CD4-positive, alpha-beta T cell treated with Interleukin-6 at 100 ng/mL for 8 hours (primary cell): ENCODE measurements at places on chromosomes 2 and 18.

DNA sequence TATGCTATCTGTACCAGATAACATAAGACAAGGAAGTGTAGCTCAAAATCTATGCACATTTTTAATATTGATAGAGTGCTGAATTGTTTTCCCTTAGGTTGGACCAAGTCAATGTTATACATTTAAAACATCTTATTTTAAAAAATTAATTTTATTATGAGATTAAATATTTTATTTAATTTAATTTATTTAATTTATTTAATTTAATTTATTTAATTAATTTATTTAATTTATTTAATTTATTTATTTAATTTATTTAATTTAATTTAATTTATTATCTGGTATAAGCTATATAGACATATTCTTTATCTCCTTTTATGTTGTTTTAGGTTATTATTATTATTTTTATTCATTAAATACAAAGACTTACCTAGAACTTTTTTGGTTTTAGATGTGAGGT lies 551.7 kb upstream of the LRRTM1 start:
- no peak for DNase-seq

GRCh38 chr18:51988277-51988676 lies 351.7 kb upstream of the DCC start:
- DNase-seq = no peak

DNA sequence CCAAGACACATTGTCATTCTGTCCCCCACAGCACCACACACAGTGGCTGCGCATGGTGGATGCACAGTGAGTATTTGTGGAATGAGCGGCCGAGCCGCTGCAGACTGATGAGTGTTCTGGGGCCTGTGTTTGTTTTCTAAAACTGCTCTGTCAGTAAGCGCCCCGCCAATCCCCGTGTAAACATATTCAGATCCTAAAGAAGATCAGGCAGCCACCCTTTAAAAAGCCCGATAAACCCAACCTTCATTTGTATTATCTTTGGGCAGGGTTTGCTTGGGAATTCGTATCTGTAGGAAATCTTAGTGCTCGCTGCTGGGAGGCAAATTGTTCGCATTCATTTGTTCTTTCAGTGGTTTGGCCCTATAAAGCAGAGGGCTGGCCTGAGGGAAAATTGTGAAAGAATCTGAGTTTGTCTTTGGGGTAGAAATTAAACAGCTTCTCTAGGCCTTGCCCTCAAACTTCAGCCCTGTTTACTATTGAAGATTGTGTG lies 68.6 kb downstream of the TGOLN2 start:
- DNase-seq = no peak

GRCh38 chr2:39059366-39059952 lies 61.4 kb downstream of the SOS1 start:
- DNase-seq = peak; percentile 56

DNA sequence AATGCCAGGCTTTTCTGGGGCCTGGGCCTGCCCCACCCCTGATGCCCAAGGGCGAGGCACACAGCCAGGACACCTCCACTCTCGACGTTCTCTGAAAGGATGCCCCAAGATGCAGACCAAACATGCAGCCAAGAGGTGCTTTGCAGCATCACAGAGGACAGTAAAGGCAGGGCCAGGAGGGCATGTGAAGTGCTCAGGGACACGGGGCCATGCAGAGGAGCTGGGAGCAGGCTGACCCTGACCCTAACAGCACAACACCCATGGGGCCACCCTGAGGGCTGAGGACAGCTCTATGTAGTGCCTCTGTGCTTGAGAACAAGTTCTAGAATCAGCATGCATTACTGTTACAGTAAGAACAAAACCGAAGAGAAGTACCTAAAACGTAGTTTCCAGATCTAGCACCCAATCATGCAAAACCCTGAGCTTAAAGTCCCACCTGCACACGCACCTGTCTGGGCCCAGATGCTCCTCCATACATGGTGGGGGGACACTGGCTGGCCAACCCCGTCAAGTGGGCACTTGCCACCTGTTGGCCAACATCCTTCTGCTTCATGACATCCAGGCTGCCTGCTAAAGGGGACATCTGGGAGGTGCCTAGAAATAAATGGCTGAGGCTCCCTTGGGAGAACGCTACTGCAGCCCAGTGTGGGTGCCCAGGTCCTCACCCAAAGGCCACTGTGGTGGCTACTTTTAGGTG lies 15.4 kb downstream of the HS6ST1 start:
- no peak for DNase-seq

DNA sequence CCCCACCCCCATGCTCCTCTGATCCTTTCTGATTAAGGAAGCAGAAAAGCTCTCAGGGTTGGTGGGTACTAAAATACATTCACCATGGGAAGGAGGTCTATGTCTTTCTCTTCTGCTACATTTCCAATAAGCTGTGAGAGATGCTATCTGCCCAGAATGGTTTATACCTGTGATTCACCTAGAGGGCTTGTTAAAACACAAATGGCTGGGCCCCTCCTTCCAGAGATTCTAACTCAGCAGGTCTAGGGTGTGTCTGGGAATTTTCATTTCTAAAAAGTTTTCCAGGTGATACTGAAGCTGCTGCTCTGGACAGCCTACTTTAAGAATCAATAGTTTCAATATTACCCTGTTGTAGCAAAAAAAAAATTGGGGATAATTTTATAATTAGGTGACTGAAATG lies 772.2 kb upstream of the ZEB2 start:
- DNase-seq = no peak

GRCh38 chr18:55524353-55525073 lies 63.5 kb downstream of the TCF4 start:
- DNase-seq = no peak

DNA sequence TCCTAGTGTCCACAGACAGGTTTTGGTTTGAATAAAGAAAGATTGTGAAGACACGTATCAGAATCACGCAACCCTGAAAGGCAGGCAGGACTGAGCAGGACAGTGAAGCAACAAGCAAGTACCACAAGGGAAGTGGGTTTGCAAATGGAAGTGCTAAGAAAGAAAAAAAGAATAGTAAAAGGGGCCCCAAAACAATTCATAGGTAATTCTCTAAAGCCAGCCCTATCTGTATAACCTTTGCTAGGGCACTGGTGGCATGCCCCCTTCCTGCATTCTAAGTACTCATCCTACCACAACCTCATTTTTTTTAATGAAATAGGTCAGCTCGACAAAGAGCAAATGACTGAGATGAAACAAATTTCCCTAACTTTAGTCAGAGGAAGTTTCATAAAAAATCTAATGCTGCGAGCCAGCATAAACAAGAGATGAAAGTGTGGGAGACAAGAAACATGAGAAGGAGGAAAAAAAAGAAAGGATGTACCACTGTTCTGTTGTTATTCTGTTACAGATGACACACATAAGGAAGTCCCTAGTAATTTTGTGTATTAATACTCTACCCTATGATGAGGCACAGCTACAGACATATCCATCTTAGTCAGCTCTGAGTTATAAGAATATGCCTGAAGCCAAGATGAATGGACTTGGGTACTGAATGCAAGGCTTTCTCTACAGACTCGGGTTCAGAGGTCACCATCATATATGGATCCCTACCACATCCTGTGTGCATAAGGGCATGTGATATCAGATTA lies 32.2 kb downstream of the IKZF2 start:
- DNase-seq = peak; percentile 12

DNA sequence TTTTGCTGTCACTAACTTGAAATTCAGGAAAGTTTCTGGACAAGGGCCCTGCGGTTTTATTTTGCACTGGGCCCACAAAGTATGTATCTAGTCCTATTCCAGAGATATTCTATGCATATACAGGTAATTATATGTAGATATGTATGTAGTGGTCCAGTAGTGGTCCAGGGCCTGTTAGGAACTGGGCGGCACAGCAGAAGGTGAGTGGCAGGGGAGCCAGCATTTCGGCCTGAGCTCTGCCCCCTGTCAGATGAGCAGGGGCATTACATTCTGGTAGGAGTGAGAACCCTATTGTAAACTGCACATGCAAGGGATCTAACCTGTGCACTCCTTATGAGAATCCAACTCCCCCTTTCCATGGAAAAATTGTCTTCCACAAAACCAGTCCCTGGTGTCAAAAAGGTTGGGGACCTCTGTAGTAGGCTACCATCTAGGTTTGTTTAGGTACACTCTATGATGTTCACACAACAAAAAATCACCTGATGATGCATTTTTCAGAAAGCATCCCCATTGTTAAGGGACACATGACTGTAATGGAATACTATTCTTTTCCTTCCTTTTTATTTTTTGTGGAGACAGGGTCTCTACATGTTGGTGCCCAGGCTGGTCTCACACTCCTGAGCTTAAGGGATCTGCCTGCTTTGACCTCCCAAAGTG lies 2.8 kb upstream of the PPP4R3B start:
- DNase-seq = no peak

DNA sequence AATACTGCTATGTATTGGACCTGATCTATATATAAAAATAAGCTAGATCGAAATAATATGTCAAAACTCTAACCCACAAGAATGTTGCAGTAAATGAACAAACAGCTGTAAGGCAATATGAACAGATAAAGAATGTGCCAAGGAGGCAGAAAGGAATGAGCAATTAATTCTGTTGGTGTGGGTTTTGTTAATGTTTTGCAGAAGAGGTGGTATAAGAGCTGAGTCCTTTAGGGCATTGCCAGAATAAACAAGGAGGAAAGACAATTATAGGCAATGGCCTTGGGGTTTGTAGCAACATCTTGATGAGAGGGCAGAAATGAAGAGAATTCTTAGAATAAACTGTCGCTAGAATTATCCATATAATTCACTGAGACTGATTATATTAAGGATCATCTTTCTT lies 240.9 kb upstream of the GULP1 start:
- no peak for DNase-seq

GRCh38 chr18:77268456-77268855 lies 18.8 kb downstream of the GALR1 start:
- no peak for DNase-seq

DNA sequence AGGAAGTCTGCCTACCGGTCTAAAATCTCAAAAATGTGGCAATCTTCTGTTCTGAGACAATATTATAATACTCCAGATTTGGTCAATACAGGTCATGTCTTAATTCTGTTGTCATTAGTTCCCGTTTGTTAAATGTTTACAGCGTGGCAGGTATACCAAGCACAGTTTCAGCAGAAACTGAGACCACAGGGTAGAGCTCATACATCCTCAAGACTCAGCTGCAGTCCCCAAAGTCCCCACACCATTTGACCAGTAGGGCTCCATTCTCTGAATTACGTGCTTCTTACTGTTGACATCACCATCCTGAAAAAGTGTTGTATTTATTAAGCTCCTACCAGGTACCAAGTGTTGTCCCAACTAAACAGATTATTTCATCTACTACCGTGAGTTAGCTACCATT lies 157.1 kb downstream of the MC4R start:
- DNase-seq = no peak

- DNase-seq = no peak
These were observed 259.1 kb downstream of the GALNT13 start for GRCh38 chr2:154130821-154131220.

DNA sequence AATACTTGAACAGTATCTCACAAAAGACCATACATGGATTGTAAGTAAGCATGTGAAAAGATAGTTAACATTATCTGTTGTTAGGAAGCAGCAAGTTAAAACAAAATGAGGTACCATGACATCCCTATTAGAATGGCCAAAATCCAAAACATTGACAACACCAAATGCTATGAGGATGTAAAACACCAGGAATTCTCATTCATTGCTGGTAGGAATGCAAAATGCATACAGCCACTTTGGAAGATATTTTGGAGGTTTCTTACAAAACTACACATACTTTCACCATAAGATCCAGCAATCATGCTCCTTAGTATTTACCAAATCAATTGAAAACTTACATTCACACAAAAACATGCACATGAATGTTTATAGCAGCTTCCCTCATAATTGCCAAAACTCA lies 30.9 kb upstream of the ICOS start:
- no peak for DNase-seq

DNA sequence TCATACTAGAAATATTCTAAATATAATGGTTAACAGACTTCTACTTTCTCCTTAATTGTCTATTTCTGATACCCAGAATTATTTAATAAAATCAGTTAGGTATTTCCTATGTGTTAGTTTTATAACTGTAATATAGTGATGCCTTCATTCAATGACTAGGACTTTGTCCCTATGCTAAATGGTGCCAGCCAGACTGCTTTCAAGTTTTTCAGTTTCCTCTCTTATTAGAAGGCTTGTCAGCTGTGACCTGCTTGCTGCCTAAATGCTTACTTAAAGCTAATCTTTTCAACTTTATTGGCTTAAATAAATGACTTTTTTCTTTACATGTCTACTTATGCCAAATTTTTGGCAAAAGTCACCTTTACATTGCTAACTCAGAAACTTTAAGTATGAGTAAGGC lies 30.7 kb downstream of the BAZ2B start:
- DNase-seq = no peak

DNA sequence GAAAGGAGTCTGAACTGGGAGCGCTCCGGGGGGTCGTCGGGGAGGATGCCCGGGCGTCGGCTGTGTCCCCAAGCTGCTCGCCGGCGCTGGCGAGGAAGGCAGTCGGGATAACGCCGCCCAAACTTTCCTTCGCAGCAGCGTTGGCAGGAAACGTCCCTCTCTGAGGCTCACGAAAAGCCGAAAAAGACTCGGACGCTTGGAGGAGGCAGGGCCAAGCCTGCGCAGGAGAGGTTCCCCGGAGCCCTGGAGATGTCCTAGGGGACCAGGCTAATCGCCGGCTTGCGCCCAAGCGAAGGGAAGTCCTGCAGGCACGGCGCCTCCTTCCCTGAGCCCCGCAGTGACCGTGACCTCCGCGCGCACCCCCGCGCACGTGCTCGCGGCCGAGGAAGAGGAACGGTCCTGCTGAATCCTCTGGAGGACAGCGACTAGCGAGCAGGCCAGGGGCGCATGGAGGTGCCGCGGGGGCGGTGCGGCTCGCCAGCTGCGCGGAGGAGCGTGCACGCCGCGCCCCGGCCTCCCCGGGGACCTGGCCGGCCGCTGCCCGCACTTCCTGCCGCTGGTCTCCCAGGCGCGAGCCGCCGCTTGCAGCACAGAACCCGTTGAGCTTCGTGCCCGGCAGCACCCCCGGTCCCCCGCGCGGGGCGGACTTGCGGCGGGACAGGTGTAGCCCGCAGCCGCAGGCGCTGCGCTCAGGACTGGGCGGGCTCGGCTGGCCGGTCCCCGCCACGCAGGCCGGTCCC lies at the start of gene SH3RF3:
SH3RF3 (plus strand) TSS at position 590 of the 740 bp plus-strand sequence.
- DNase-seq = no peak

DNA sequence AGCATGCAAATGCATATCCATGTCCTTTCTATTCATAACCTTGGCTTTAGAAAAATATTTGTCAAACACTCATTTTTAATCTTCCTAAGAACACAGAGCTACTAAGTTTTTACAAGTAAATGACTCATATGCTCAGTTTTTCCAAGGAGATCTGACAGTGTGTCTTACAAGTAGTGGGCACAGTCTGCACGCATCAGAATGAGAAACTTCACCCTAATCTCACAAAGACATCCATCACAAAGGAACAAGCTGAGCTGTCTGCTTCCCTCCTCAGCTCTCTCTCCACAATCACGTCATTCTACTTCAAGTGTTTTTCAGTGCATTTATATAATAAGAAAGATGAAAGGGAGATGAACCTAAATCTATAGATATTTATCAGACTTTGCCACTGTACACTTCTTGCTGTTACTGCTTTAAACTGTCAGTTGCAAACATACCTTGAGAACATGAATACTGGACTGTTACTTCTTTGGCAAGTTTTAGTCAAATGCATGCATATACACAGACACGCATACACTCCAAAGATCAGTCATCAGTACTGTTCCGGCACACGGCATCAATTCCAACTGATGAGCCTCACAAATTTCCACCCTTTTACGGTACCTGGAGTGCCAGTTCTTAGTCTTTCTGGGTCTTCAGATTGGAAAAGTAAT lies 75.7 kb downstream of the RBMS1 start:
- DNase-seq = no peak
